ENCODE measurements at places on chromosomes 12 and 14. TPM values are rescaled to one million over a fixed set of nuclear protein-coding genes. Genes with fewer than 3 reads are reported as not detected.

OLR1 gene
- total RNA-seq: not detected

A2M gene
- not detected for total RNA-seq

NRL gene
- 3.1 TPM for total RNA-seq

NKX2-1 gene
- total RNA-seq: not detected

SOX5 gene
- not detected for total RNA-seq

HCAR3 gene
- total RNA-seq: not detected

IRAK3 gene
- 0.30 TPM for total RNA-seq

CCND2 gene
- total RNA-seq: 360 TPM

ENDOU gene
- not detected for total RNA-seq

NEUROD4 gene
- total RNA-seq: not detected

BIN2 gene
- total RNA-seq: 248 TPM

ADAMTS20 gene
- not detected for total RNA-seq

CACNA1C gene
- total RNA-seq: 0.22 TPM

C14orf180 gene
- total RNA-seq: not detected

NPFF gene
- total RNA-seq: not detected

FAR2 gene
- 21.0 TPM for total RNA-seq

ANKS1B gene
- total RNA-seq: not detected

CEBPE gene
- total RNA-seq: 0.96 TPM

ANO2 gene
- total RNA-seq: not detected

FAM186B gene
- 0.19 TPM for total RNA-seq

NANOG gene
- total RNA-seq: not detected

TMEM63C gene
- total RNA-seq: 0.17 TPM

LMO3 gene
- not detected for total RNA-seq

PTPRR gene
- not detected for total RNA-seq

PROX2 gene
- not detected for total RNA-seq

ACACB gene
- total RNA-seq: 12.1 TPM

RERGL gene
- total RNA-seq: not detected

ACSS3 gene
- total RNA-seq: not detected
